Stimulated activated CD8-positive, alpha-beta memory T cell treated with anti-CD3 and anti-CD28 coated beads, Interleukin-15, amount 100 ng/mL, for 24 hours (primary cell): ENCODE measurements at places on chromosomes 2 and 18.

DNA sequence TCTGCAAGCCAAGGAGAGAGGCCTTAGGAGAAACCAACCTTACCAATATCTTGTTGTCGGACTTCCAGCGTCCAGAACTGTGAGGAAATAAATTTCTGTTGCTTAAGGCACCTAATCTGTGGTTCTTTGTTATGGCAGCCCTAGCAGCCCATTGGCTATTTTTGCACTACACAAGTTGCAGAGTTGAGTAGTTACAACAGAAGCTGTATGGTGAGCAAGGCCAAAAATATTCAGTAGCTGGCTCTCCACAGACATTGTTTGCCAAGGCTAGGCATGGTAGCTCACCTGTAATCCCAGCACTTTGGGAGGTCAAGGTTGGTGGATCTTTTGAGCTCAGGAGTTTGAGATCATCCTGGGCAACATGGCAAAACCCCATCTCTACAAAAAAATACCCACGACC is 27.1 kb upstream of the SCYGR1 start:
- no peak for DNase-seq

- no peak for DNase-seq
Measured at GRCh38 chr2:171763602-171764001, 76.3 kb downstream of the DYNC1I2 start.

DNA sequence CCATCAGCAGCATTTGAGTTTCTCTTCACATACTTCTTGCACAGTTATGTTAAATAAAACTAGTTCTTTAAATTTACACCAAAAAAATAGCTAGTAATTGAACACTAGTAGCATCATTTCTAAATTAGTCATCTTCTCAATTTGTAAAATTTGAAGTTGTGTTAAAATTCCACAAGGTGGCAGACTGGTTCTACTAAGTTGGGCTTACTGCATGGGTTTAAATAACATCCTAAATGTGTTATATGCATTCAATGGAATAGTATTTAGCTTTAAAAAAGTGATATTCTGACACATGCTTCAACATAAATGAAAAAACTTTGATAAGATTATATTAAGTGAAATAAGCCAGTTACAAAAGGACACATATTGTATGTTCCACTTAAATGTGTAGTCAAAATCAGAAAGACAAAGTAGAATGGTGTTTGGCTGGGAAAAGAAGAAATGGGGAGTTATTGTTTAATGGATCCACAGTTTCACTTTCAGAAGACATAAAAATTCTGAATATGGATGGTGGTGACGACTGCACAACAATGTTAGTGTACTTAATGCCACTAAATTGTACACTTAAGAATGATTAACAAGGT is 28.7 kb upstream of the RPRD1A start:
- no peak for DNase-seq

- no peak for DNase-seq
Measured at GRCh38 chr2:149389506-149390167, 59.2 kb downstream of the LYPD6 start.

DNA sequence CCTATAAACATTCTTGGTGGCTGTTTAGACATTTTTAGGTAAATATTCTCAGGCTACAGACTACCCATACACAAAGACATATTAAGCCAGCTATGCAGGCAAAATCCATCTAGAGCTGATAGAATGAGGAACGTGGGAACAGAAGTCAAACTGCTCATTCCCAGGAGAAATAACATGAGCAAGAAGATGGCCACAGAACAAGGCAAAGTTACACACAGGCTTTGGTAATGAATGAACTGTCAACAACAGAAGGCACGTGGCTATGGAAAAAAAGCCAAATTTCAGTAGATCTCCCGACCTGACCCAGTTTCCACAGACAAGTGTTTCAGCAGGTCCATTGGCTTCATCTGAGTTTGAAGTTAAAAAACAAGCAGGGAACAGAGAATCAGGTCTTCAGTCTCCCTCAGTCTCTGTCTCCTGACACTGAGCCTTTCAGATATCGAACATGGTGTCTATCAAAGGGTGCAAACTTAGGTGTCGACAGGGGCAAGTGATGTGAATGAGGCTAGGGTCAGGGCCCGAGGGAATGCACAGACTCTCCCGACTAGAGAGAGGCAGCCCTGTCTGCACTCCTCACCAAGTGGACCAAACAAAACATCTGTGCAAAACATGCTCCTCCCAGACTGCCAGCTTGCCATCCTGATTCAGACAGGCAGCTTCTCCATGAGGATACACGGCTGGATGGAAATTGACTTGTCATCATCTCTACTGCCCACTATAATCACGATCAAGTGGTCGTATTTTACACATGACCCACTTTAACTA is 25.9 kb downstream of the SIGLEC15 start:
- no peak for DNase-seq

GRCh38 chr18:43692099-43692690 is 414.9 kb upstream of the SYT4 start:
- no peak for DNase-seq

DNA sequence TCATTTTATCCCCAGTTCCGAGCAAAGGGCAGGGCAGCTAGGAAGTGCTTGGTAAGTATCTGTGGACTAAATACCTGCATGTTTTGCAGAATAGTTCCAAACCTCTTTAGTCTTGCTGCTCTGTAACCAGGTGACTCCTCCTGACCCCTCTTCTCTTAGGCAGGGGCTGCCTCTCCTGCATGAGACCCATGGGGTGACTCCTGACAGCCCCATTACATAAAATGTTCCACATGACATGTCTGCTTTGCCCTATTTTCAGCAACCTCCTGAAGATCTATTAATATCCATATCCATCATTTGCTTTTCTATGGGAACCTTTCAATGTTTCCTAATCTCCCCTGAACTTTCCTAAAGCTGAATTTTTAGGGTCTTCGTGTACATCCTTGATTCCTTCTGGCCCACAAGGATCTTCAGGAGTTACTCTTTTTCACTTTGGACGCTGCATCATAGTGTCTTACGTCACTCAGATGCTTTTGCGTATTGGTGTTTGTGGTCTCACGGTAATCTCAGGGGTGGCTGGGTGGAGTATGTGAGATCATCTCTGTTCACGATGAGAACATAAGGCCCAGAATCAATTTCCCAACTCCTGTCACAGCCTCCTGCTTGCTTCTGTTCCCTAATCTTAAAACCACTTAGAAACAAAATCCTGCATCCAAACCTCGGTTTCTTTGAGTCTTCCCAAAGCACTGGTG is 76.6 kb downstream of the MAPK4 start:
- no peak for DNase-seq

DNA sequence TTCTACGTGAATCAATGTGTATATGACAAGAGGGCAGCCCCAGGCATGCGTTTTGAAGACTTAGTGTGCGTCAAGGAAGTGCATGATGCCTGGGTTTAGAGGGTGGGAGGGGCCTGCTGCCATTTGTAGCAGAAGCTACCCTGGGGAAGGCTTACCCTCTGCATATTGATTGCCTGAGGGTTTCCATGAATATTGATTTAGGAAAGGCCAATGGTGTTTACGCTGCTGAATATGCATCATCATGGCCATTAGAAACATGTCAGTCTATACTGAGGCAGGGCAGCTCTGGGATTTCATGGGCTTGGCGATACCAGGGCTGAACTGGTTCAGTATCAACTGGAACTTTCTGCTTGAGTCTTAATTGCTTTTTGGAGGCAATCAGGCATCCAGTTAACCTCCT is 259.3 kb downstream of the DCDC2C start:
- no peak for DNase-seq

GRCh38 chr2:150889141-150889540 is 372.5 kb downstream of the RBM43 start:
- DNase-seq: no peak

GRCh38 chr2:29520001-29520400 is 401.4 kb downstream of the ALK start:
- DNase-seq: no peak

DNA sequence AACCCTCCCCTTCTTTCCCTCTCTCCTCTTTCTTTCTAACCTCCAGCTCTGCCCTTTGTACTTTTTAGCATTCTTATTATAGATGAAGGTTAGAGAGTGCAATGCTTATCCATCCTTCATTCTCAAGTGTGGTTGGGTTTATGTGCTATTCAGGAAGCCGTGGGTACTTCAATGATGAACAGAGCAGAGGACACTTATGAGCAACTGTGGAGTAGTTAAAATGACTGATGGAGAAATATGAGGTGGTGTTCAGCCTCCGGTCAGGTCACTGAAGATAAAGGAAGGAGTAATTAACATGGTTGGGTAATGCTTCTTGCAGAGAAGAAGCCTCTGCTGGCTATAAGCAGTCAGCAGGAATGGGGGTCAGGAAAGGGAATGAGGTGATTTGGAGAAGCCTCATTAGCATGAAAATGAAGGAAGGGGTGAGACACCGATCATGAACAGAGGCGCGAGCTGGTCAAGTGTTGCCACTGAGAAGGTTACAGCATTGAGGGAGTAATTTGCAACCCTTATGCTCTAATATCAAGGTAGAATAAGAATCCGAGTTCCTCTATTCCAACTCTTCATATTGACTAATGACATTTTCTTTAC is 174.7 kb downstream of the LPIN1 start:
- DNase-seq: no peak

- no peak for DNase-seq
Measured at GRCh38 chr2:127220768-127221527, 849 bp upstream of the CYP27C1 start.

- no peak for DNase-seq
Measured at GRCh38 chr2:162062559-162062958, 11.5 kb downstream of the DPP4 start.

DNA sequence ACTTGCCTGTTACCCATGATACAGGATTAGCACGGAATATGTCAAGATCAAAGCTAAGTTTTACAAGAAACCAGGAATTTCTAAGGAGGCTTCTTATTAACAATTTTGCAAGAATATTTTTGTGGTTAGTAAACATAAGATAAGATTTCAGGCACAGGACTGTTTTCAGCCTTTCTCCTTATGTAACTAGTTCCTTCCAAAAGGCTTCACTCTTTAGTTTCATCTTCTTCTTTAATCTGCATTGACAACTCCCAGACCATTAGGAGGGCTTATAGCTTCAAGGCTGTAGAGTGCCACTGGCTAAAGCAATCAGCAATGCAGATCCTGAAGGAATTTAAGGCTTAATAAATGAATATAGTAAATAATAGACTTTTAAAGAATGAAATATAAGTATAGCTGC is 29.3 kb downstream of the SLC14A1 start:
- DNase-seq: no peak

- no peak for DNase-seq
Measured at GRCh38 chr2:230000118-230000841, 68.4 kb downstream of the SLC16A14 start.

- DNase-seq: no peak
Measured at GRCh38 chr2:96924775-96925747, 55.2 kb upstream of the SEMA4C start.

GRCh38 chr2:44906972-44907371 is 34.5 kb upstream of the SIX3 start:
- no peak for DNase-seq

GRCh38 chr2:80244905-80245584 is 59.5 kb downstream of the LRRTM1 start:
- DNase-seq: no peak

DNA sequence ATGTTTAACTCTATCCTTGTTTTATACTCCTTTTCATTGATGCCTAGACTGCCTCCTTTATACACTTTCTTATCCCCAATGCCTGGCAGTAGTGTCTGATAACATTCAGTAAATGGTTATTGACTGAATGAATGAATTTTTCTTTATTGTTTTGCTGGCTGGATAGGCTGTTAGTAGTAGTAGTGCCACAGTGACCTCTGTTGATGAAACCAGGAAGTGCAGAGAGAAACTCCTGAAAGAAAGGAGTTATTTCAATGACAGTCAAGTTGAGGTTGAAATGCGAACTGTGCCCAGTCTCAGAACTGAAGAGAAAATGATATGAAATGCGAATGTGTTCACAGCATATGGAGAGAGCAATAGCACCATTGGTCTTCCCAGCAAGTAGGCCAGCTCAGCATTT is 26.8 kb upstream of the SLC9A2 start:
- DNase-seq: no peak

- no peak for DNase-seq
Measured at GRCh38 chr2:176814740-176815367, 397.7 kb upstream of the HNRNPA3 start.

- DNase-seq: no peak
Measured at GRCh38 chr18:60469387-60470100, 97.0 kb upstream of the MC4R start.

DNA sequence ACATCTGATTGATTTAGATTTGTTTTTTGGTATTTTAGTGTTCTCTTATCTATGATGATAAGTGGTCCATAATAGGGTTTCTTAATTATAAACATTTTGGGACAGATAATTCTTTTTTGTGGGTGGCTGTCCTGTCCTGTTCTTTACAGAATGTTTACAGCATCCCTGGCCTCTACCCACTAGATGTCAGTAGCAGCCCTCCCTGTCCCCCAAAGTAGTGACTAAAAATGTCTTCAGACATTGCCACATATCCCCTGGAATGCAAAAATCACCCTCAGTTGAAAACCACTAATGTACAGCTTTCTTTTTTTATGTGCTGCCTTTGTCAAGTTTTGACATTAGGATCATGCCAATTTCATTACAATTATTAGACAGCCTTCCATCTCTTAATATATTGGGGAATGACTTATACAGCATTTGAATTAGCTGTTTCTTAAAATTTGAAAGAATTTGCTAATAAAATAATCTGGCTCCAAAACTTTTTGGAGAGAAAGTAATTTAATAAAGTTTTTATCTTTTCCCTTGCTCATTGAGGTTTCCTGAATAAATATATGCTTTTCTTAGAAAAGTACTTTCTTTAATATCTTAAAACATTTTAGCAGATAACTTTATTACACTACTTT is 19.5 kb downstream of the WIPF1 start:
- DNase-seq: no peak

DNA sequence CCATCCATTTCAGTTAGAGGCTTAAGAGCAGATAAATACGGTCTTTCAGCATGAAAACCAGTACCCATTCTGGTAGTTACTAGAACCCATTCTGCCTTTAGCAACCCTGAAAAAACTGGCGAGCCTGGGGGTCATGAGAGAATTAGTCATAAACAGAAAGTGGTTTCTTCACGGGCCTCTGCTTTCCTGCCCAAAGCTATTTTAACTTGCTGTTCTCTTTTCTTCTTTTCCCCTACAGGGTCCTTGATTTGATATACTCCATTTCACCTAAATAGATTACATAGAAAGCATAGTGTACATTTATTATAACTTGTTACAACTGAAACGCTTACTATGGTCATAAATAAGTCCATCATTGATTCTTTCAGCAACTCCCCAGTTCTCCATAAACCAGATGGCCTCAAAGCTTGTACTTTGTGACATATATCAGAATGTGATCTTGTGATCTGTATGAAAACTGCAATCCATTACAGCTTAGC is 48.3 kb downstream of the WDFY1 start:
- no peak for DNase-seq

- DNase-seq: no peak
Measured at GRCh38 chr18:75064513-75064905, 144.4 kb downstream of the PTGR3 start.

DNA sequence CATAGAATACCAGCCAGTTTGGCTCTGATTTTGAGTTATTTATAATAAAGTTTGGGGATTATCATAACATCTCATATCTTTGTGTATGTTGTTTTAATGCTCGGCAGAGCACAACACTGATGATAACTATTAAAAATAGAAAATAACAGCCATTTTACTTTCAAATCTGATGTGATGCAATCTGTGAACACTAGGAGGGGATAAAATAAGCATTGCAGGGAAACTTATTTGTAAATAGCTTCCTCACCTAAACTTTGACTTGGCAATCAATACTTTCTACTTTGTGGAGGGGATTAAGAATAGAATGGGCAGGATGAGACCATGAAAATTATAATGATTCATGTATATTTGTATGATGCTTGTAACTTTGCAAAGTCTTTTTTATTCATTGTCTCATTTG is 54.4 kb downstream of the USP14 start:
- DNase-seq: no peak
